Mucosa of gallbladder (tissue), 1 donor: ENCODE measurements at places on chromosomes 3 and 15. TPM values are rescaled to one million over a fixed set of nuclear protein-coding genes. Genes with fewer than 3 reads are reported as not detected.
A peak's percentile ranks its signal among the peaks of the same experiment; 100 is the strongest.

DNA sequence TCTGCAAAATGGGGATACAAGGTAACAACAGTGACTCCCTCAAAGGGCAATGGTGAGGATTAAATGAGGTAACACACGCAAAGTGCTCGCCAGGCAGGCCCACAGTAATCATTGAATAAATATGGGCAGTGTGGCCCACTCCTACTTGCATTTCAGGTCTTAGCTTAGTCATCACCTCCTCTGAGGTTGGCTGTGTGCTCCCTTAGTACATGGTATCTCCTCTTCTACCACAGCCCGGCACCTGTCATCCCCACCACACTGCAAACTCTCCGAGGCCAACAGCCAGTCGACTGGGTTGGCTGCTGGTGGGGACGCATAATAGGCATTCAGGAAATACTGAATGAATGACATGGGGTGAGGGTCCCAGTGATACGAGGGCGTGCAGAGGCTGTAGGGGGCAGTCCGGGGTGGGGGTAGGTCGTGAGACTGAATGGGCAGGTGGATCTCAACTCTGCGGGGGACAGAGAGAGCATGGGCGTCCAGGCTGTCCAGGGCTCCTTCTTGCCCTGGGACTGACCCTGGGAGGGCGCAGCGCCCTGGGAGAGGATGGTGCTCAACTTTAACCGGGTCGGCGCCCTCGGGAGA is 375 bp upstream of the MYZAP start:
- DNase-seq, result no peak

DNA sequence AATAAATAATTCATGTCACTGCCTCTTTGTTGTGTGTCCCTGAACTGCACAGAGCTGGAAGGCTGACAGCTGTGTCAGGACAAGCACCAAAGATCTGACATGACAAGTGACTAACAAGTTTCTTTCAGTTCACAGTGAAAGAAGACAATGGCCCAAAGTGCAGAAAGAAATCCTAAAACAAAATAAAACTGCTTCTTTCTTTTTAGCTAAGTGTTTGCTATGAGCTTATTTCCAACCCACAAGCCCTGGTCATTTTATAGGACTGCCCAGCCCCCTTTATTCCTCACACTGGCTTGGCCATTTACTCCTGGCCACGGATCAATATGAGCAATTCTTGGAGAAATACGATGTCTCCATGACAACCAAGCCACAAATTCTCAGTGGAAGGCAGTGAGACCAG is 238.5 kb downstream of the WDR72 start:
- DNase-seq, result no peak

- no peak for DNase-seq
Observed at GRCh38 chr3:46239952-46240351, 2.3 kb upstream of the CCR3 start.

Gene MASP1
- total RNA-seq, result 17.8 TPM

Gene SLC2A2
- 22.4 TPM for total RNA-seq

Gene LMAN1L
- total RNA-seq, result not detected

DNA sequence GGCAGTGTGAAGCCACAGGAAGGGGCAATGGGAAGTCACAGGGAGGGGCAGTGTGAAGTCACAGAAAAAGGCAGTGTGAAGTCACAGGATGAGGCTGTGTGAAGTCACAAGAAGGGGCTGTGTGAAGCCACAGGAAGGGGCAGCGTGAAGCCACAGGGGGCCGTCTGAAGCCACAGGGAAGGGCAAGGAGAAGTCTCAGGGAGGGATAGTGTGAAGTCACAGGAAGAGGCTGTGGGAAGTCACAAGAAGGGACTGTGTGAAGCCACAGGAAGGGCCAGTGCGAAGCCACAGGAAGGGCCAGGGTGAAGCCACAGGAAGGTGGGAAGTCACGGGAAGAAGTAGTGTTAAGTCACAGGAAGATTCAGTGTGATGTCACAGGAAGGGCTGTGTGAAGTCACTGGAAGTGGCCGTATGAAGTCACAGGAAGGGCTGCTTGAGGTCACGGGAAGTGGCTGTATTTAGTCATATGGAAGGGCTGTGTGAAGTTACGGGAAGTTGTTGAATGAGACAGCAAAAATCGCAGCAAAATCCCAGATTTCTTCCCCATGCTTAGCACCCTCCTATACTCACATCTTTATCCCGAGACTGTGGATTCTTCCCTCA is 38.6 kb downstream of the GASK1A start:
- DNase-seq, result no peak

Gene NANOGP8
- 0.46 TPM for total RNA-seq

DNA sequence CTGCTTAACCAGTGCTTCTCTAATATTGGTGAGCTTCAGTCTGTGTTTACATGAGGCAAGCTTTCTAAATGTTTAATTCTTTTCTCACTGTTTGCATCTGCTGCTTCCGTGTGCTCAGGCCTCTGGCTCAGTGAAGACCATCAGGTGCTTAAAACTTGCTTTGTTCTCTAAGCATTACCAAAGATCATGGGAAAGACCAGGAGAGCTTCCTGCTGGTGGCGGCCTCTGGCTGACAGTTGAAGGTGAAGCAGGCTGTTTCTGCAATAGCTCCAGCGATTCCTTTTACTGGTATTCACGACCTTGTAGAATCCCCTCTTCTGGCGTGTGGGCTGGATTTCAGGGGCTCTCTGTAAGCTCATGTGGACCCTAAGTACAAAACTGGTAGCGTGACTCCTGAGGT is 45.1 kb downstream of the EDEM1 start:
- DNase-seq, result no peak

GRCh38 chr3:182435860-182436259 is 357.4 kb upstream of the ATP11B start:
- no peak for DNase-seq

- no peak for DNase-seq
Observed at GRCh38 chr3:50194903-50195500, 3.6 kb downstream of the GNAT1 start.

GRCh38 chr3:56573501-56573900 is 16.5 kb downstream of the CCDC66 start:
- DNase-seq, result no peak

Gene TTBK2
- 18.6 TPM for total RNA-seq

DNA sequence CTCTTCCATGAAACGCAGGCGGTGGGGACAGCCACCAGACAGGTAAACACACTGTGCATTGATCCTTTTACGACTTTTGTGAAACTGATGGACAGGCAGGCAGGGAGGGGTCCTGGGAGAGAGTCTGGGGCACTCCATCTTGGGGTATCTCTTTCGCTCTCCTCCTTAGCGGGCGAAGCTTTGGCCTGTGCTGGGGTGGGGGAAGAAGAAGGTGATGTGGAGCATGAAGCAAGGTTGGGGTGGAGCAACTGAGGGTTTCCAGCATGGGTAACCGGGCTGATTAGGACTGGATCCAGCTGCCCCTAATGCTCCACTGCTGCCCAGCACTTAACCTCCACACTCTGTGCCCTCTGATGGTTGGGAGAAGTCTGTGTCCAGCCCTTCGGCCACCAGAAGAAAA is 25.6 kb downstream of the MUC20 start:
- no peak for DNase-seq

Gene ST8SIA2
- 0.09 TPM for total RNA-seq

Gene STRA6
- 0.75 TPM for total RNA-seq

GRCh38 chr3:125128861-125129501 is 73.2 kb upstream of the HEG1 start:
- DNase-seq, result no peak

- peak; percentile 50 for DNase-seq
Observed at GRCh38 chr3:188362405-188362831, 208.5 kb downstream of the LPP start.

DNA sequence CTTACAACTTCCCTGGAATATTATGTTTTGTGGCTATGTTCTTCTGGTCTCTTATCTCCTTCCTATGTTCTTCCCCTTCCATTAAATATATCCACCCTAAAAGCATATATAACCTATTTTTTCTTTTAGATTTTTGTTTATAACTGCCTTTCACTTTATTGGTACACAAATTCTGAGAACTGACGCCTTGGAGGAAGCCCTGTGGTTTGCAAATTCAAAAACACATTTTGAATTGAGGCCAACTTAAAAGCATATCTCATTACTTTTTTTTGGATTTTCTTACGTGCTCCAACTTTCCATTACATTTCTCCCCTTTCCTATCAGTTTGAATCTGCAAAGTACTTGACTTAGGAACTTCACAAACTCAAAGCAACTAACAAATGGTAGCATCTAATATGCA is 15.3 kb upstream of the COLQ start:
- no peak for DNase-seq

Gene TMEM212
- not detected for total RNA-seq

Gene KCNH8
- 0.89 TPM for total RNA-seq

Gene RPL15
- total RNA-seq, result 1,351 TPM

Gene CTXND1
- total RNA-seq, result 0.09 TPM

GRCh38 chr15:85704066-85704465 is 90.7 kb downstream of the KLHL25 start:
- no peak for DNase-seq

Gene CPLX3
- total RNA-seq, result not detected

- no peak for DNase-seq
Observed at GRCh38 chr15:51024735-51025453, 69.8 kb downstream of the TNFAIP8L3 start.
